ENCODE measurements at places on chromosomes 1 and 21.

- DNase-seq, result no peak
Measured at GRCh38 chr1:59375321-59376220, 78.7 kb downstream of the FGGY start.

DNA sequence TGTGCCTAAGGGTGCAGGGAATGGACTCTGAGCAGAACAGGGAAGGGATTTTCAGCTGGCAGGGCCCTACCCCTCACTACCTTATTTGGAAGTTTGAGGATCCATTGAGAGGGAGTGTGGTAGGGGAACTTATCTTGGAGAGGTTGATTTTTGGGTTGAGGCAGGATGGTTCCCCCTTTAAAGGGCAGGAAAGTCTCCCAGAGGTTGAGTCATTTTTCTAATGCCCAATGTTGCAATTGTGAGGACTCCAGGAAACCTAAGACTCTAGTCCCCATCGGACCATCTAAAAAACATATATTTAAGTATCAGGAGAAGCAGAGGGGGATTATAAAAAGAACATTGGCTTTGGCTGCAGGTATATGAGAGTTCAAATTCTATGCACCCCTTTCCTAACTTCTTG, 47.3 kb downstream of the SAMD13 start:
- no peak for DNase-seq

DNA sequence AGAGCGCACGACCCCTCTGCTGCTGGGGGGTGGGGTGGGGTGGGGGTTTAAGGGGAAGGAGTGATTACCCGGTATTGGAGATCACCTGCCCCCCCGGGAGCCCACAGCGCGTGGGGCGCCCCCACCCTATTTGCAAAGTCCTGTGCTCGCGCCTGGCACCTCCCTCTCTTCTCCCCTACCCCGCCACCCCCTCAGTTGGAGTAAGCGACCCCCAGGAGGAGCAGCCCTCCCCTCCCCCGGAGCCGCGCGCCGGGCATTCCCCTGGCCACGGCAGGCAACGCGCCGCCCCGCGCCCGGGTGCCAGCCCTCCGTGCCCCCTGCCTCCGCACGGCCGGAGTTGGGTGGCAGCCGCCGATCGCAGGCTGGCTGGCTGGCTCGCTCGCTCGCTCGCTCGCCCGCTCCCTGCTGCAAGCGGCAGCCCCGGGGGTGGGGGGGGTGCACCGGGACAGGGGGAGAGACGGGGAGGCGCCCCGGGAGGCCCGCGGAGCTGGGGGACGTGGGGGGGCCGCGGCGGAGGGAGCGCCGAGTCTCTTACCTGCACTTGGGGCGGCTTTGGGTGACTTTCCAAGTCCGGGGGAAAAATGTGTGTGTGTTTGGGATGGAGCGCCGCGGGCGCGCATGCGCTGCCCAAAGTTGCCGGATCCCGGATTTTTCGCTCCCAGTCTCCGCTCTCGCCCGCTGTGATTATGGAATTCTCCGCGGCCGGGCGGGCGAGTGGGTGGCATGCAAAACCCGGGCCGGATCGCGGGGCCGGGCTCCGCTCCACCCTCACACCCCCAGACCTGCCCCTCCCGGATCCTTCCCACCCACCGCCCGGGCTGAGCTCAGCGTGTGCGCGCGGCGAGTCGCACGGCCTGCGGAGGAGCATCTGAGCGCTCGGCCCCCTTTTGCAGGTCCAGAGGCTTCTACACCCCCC, at the start of gene CASZ1:
TSS of gene CASZ1 (minus strand) at position 618 of the 916 bp plus-strand sequence. CDS start 102,757 bp downstream, outside the sequence.
- peak; percentile 13 for DNase-seq

GRCh38 chr1:53197291-53198200, 922 bp downstream of the CPT2 start:
- DNase-seq, result no peak

DNA sequence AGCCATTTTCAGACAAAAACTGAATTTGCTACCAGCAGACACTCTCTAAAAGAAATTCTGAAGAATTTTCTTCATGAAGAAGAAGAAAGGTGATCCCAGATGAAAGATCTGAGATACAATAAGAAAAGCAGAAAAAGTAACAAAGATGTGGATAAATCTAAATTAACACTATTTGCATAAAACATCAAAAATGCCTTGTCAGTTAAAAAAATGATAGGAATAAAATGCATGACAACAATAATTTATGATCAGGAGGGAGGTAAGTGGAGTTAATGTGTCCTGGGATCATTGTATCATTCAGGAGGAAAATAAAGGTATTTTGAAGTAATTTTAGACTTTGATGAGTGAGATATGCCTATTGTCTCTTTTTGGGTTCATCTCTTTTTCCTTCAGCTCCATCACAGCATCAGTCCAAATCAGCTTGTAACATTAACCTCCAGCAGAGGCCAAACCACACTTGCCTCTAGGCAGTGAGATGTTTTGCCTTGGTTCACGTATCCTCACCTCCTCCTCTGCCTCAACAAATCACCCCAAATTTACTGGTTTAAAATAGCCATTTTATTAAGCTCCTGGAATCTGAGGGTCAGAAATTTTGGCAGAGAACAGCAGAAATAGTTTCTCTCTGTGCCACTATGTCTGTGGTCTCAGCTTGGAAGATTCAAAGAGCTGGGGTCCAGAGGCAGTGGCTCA, 76.9 kb upstream of the HIVEP3 start:
- no peak for DNase-seq

DNA sequence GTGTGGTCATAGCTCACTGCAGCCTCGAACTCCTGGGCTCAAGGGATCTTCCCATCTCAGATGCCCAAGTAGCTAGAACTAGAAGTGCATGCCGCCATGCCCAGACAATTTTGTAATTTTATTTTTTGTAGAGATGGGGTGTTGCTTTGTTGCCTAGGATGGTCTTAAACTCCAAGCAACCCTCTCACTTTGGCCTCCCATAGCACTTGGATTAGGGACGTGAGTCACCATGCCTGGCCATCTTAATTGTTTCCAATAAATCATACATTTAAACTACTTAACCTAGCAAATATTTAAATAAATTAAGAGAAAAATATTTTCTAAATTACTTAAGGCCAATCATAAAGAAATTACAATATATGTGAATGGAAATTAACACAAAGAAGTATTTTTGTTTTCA, 35.1 kb upstream of the ADGRL4 start:
- no peak for DNase-seq

DNA sequence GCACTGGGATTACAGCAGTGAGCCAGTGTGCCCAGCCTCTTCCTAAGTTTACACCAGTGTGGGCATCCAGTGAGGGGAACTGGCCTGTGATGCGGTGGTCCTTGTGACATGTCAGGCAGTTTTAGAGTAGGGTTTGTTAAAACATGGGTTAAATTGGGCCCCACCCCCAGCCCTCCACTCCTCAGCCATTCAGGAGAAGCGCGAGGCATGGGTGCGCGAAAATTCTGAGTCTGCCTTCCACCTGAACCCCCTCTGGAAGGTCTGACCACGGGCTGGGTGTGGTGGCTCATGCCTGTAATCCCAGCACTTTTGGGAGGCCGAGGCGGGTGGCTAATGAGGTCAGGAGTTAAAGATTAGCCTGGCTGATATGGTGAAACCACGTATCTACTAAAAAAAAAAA, 51.7 kb downstream of the SKI start:
- DNase-seq, result no peak

DNA sequence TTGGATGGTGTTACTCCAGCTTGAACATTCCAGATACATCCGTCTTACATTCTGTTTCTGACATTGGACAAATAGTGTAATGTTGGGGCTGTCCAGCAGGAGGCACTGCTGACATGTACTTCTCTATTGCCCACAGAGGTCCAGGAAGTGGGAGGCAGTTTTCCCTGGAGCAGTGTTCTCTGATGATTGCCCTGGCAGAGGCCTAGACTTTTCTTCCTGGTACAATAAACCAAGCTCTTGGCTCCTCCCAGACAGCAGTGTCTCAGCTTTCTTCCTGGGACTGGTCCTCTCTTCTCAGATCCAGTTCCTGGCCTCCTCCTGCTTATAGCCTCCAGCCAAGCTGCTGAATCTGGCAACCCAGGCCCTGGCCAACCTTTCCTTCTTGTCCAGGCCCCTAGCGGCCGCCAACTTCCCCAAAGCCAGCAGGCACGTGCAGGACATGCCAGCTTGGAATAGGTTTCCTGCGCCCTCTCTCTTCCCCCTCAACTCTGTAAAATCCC, 14.9 kb upstream of the IFNLR1 start:
- peak; percentile 57 for DNase-seq

GRCh38 chr21:15564907-15565306, 164.9 kb upstream of the USP25 start:
- no peak for DNase-seq

DNA sequence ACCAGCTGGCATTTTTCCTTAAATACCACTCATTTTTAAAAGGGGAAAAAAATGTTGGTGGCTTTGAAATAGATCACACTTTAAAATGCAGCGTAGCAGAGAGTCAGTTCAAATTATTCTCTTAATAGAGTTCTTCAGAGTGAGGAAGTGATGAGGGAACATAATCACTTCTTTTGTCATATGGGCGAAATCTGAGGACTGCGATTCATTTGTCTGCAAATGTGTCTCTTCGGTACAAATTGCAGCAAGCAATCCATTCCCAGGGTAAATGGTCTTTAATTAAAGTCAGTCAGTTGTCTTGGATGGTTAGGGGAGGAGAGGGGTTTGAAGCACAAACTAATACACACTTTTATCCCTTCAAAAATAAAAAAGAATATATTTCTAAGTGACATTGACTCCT, 86.0 kb upstream of the SELENON start:
- no peak for DNase-seq

GRCh38 chr1:196401891-196402290, 206.3 kb downstream of the KCNT2 start:
- no peak for DNase-seq

- DNase-seq, result no peak
Measured at GRCh38 chr1:119326251-119326650, 42.3 kb upstream of the HAO2 start.

GRCh38 chr21:42153746-42154145, 65.2 kb upstream of the ABCG1 start:
- no peak for DNase-seq

- DNase-seq, result no peak
Measured at GRCh38 chr21:45060089-45060488, 14.3 kb upstream of the ADARB1 start.

GRCh38 chr1:192852001-192852947, 43.4 kb downstream of the RGS2 start:
- DNase-seq, result no peak

DNA sequence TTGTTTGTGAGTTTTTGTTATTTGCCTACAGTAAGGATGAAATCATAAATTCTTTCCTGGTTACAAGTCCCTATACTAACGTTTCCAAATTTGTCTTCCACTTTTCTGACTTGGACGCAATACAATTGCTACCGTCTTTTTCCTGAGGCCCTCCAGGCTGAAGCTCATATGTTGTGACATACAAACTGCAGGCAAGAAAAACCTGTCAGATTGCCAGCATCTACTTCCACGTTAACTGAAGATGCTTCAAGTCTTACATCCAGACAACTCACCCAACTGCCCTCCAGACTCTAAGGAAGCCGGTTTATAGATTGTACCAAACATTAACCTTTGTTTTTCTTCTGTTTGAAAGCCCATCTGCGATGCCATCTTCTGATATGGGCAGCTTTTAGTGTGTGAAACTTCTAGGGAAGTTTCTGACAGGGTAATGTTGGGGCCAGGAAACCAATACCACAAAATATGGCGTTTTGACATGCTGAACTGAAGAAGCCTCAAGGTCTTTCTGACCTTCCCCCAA, 21.4 kb upstream of the RNF11 start:
- DNase-seq, result no peak

DNA sequence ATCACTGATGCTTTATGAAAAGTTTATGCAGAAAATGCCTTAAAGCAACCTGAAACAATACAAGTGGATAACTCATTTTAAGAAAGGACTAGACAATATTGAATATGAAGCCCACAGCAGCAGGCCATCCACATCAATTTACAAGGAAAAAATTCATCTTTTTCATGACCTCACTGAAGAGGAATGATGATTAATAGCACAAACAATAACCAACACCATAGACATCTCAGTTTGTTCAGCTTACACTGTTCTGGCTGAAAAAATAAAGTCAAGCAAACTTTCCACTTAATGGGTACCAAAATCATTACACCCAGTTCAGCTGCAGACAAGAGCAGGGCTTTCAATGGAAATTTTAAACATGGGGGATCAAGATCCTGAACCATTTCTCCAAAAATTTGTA, 380.6 kb upstream of the NEGR1 start:
- DNase-seq, result no peak

All from thoracic aorta (tissue), 2 donors.